ENCODE measurements at places on chromosomes 3 and 15.
A peak's percentile ranks its signal among the peaks of the same experiment; 100 is the strongest.

- no peak for DNase-seq
Observed at GRCh38 chr3:162764051-162764807, 1267.6 kb downstream of the OTOL1 start.

GRCh38 chr3:4985330-4986174, 6.3 kb downstream of the BHLHE40 start:
- peak; percentile 50 for DNase-seq

DNA sequence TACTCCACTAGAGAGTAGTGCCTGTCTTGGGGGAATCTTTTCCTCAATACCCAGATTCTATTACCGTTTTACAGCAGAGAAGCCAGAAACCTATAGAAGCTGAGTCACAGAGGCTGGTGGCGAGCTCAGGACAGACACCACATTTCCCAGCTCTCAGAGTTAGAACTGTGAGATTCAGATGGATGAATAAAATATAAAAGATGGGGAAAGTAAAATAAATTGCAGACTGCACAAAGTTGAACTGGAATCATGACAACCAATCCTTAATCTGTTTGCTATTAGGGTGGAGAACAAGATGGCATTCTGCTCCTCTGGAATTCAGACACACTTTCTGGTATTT, 40.5 kb upstream of the CMSS1 start:
- DNase-seq = peak; percentile 45

DNA sequence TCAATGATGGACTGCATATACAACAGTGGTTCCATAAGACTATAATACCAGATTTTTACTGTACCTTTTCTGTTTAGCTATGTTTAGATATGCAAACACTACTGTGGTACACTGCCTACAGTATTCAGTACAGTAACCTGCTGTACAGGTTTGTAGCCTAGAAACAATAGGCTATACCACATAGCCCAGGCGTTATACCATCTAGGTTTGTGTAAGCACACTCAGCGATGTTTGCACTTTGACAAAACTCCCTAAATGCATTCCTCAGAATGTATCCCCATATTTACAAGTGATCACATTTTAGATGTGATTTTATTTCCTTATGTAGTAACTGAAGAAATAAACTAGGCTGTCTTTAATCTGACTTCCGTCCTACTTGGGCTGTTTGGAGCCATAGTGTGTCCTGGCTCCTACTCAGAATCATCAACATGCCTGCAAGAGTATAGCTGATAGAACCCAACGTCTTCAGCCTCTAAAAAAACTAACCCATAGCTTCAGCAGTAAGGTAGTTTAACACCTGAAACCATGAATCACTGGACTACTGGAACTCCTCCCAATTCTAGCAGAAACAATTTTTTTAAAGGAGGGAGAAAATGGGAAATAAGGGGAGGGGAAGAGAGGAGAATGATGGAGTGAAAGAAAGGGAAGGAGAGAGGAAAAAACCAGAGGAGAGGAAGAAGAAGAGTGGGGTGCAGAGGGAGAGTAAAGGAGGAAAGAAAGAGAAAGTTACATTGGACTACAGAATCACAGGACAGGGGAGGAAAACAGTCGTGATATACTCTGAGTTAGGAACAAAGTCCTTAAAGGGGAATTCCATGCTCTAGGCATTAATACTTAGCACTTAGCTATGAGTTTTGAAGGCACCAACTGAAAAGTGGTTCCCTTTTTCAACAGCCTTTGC, 67.7 kb upstream of the PLXND1 start:
- no peak for DNase-seq

DNA sequence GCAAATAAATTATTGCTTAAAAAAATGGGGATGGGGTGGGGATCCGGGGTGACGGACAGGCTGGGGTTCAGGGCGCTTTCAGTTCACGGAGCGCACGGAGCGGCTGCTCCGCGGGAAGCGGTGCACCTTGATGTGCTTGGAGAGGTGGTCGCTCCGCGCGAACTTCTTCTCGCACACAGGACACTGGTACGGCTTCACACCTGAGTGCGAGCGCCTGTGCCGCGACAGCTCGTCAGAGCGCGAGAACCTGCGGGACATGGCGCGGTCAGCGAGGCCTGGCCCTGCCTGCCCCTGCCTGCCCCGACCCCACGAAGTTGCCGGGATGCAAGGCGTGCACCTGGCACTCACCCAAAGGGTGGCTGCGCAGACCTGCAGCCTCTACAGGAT, 13.6 kb downstream of the KLF15 start:
- DNase-seq = no peak

GRCh38 chr3:158152186-158152585, 42.3 kb downstream of the RSRC1 start:
- peak; percentile 29 for DNase-seq

DNA sequence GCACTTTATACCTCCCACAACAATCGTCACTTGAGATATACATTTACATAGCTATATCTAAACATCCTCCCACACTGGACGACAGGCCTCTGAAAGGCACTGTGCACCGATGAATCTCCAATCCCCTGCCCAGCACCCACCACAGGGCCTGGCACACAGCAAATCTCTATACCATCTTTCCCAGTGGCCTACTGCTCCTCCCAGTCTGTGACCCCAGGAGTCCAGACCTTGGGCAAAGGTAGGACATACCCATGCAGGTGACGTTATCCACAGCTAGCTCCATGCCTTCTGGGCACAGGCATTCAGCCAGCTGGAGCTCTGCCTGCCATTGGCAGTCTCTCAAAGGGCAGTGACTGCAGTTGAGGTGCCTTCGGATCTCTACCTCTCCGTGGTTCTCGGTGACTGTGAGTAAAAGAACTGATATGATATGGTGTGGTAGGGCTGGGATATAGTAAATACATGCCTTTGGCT, 5.8 kb downstream of the LTK start:
- DNase-seq = no peak

DNA sequence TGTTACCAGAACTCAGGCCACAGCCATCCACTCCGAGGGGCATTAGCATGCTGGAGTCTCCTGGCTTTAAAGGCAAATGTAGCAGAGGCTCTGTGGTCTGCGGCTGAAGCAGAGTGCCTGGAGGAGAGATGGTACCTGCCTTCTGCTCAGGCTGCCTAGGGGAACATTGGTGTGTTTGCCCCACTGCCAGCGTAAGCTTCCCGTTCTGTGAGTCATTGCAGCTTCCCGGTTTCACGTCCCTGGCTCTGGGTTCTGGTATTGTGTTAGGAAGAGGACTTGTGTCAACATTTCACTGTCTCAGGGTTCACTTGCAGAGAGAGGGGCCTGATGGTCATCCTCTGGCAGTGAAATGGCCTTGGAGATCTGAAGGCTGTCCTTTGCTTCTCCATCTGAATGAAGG, 1.8 kb downstream of the GASK1A start:
- DNase-seq = no peak

DNA sequence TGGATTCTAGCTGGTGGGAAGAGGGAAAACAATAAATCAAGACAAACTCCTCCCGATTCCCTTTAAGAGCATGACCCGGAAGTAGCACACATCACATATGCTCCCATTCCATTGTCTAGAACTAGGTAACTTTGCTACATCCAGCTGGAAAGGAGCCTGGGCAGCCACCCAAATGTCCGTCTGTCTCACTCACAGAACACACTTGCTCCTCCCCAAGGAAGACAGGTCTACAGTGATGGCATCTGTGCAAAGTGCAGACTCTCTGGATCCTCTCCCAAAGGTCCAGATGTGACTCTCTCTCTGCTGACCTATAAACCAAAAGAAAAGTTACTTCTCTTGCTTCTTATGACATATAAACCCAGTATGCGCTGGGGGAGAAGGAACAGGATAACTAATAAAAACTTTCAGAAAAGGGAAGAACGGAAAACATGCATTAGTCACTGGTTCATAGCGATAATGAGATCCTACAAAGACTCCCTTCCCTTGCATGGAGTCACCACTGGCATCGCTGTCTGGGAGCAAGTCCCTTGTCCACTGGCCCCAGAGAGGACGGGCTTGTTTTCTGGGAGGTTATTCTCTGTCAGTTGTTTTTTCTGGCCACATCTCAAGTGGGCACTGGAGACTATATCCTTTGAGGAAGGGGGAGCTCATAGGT, 29.8 kb upstream of the EPHB3 start:
- DNase-seq = no peak

- peak; percentile 55 for DNase-seq
Observed at GRCh38 chr3:61573441-61573840, 12.1 kb downstream of the PTPRG start.

DNA sequence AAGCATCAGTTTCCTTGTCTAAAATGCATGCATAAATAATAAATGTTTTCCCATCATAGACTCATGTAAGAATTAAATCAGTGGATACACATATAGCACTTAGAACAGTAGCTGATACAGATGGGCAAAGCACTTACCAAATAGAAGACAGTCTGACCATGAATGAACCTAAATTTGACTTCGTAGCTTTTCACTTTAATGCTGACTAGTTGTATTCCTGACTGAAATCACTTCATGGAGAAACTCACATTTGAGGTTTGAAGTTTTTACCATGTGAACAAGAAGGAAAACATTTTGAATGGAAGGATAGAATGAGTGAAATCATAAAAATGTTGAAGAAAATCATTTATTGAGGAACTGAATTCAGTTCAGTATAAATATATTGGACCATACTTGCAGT, 68.8 kb upstream of the TMCO5A start:
- no peak for DNase-seq

- DNase-seq = no peak
Observed at GRCh38 chr15:48913141-48913540, 35.2 kb downstream of the EID1 start.

DNA sequence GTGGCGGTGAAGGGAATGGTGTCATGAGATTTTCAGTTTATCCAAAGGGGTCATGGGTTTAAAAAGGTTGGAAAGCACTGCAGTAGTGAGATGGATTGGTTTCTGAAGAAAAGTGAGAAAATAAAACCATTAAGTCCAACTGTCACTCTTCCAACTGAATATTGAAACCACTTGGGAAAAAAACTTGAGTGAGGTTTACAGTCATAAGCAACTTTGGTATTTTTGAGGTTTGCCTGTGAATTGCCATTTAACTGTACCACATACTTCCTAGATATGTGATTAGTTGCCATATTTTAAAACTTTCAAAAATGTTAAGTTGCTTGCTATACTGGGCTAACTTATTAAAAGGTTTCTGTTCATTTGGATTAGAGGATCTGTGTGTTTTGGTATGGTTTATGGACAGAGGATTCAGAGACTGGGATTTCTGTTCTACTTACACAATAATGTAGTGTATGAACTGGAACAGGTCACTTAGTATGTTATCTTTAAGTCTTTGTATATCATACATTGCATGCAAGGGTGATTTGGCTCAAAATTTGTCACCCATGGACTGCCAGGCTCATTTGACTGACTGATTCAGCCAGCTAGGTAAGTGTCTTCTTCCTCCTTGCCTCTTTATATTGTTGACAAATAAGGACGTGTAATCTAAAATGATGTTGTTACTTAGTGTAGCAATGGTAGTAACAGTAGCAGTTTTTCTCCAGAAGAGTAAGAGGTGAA, 201.4 kb upstream of the EOMES start:
- DNase-seq = no peak

- DNase-seq = no peak
Observed at GRCh38 chr3:98449606-98450193, 13.3 kb upstream of the OR5K1 start.

- DNase-seq = no peak
Observed at GRCh38 chr15:33494306-33494705, 183.5 kb downstream of the RYR3 start.

DNA sequence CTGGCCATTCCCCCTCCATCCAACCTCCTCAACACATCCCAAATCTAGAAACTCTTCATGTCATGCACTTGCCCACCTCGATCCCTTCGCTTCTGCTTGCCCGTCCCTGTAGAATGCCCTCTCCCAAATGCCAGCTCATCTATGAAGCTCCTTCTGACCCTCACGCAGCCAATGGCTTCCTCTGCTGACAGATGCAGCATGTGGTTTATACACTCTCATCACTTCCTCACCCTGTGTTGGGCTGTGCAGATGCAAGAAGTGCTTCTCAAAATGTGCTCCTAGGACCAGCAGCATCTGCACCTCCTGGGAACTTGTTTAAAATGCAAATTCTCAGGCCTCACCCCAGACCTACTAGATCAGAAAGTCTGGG, 51.7 kb downstream of the SEMA5B start:
- DNase-seq = no peak

- peak; percentile 62 for DNase-seq
Observed at GRCh38 chr3:173066044-173067004, 74.7 kb downstream of the SPATA16 start.

DNA sequence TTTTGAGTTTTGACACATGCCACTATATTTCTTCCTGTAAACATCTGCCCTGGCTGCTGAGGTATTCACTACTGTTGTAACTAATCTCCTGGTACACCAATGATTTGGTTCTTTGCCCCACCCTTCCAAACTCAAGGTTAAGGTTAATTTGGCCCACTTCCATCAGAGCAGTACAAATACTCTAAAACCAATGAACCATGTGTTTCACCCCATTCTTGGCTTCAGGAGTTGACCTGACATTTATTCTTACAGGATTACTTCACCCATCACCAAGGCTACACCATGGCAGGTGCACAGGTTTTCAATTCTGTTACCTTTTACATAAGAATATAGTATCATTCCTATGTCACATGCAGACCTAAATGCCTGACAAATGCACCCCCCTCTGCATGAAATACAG, 1179.9 kb downstream of the ZPLD1 start:
- DNase-seq = no peak

- no peak for DNase-seq
Observed at GRCh38 chr3:30305021-30305420, 301.4 kb upstream of the TGFBR2 start.

- DNase-seq = peak; percentile 82
Observed at GRCh38 chr3:187783098-187783497, 37.8 kb upstream of the BCL6 start.

DNA sequence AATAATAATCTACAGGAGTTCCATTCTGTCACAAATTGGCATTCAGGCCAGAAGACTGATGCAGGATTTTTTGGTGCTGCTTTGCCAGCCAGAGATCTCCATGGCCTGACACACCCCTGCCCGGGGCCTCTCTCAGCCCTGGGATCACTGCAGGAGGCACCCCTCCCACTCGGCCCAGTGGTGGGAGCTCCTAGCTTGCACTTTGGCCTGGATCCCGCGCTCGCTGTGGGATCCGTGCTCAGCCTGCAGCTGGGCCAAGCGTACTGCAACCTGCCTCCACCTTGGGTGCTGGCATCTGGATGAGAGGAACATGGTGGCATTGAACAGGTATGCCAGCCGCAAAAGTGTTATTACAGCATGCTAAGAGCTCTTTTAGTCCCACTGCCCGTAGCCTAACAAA, 656.7 kb upstream of the CCDC54 start:
- DNase-seq = no peak
